ENCODE measurements at places on chromosomes 13 and 19.

DNA sequence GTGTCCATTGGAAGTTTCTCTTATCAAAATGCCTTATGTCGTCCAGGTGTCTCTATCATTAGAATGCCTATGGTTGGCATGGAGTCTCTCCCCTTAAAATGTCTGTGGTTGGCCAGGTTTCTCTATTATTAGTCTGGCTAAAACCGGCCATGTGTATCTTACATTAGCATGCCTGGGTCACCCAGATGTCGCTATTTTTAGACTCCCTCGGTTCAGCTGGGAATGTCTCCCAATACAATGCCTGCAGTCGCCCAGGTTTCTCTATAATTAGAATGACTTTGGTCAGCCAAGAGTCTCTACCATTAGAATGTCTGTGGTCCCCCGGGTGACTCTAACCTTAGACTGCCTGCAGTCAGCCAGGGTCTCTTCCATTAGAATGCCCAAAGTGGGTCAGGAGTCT, 1536.1 kb downstream of the UQCRFS1 start:
- no peak for DNase-seq

GRCh38 chr19:18906605-18907519, 10.9 kb upstream of the CERS1 start:
- peak; percentile 94 for DNase-seq

- DNase-seq = peak; percentile 52
Observed at GRCh38 chr19:49916839-49917733, 11.9 kb upstream of the ATF5 start.

DNA sequence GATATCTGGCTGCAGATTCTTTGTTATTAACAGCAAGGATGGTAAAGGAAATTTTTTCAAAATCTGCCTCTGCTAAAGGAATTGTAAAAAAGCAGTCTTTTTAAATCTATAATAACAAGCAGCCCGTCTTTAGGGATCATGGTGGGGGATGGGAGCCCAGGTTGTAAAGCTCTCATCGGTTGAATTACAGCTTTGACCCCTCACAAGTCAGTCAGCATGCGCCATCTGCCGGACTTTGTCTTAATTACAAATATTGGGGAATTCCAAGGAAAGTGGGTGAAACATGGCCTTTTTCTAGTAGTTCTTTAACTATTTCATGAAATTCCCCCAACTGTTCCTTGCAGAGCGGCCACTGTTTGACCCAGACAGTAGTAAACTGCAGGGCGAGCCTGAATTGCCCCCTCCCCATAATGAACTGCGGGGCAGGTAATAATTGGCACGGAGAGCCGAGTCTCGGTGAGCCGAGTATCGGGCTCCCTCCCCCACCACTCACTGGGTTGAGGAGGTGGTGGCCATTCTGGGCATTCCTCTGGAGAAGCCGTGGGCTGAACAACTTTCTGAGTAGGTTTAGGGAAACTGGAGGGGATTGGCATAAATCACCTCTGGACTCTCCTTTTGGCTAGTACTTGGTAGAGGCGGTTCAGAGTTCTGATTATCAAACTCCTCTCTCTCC, 11.6 kb downstream of the ZNF578 start:
- DNase-seq = no peak

DNA sequence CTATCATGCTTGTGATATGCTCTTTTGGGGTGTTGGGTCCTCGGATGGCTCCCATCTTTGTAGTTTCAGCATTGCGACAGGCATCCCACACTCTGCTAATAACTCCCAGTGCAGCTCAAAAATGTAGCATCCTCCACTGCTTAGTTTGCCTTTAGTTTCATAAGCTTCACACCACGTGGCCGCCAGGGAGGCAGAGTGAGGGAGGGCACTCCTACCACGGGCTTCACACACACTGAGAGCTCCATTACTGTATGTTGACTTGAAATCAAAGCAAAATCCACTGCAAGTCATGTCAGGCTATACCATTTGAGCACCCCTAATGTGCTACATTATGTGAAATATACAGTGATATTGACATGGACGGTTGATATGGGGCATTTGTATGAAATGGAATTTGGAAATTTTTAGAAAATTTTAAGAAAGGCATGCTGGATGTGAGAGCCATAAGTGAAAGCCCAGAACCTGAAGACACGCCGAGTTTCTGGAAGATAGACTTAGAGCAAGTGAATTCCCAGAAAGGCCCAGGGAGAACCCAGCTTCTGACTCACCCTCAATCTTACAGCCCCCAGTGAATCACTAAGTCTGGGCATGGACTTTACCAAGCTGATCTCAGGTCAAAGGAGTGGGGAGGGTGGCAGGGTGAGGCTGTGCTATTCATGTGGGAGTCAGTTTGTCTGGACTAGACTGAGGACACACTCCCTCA, 94.1 kb downstream of the HSPH1 start:
- DNase-seq = no peak

GRCh38 chr19:27754700-27755099, 1458.3 kb downstream of the UQCRFS1 start:
- DNase-seq = no peak

GRCh38 chr13:46951516-46951915, 54.7 kb upstream of the HTR2A start:
- no peak for DNase-seq

GRCh38 chr19:14166999-14167575, 30.7 kb upstream of the ASF1B start:
- DNase-seq = no peak

- DNase-seq = no peak
Observed at GRCh38 chr13:76798037-76798436, 88.2 kb downstream of the KCTD12 start.

DNA sequence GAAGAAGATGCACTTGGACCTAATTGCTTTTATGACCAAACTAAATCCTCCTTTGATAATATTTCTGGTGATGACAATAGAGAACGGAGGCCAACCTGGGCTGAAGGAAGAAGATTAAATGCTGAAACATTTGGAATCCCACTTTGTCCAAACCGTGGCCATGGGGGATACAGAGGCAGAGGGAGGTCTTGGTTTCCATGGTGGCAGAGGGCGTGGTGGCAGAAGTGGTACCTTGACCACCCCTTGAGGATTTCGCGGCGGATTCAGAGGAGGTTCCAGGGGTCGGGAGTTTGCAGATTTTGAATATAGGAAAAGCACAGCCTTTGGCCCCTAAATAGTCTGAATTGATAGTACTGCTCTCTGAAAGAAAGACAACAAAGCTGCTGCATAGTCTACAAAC, 7.2 kb upstream of the LILRB3 start:
- no peak for DNase-seq

DNA sequence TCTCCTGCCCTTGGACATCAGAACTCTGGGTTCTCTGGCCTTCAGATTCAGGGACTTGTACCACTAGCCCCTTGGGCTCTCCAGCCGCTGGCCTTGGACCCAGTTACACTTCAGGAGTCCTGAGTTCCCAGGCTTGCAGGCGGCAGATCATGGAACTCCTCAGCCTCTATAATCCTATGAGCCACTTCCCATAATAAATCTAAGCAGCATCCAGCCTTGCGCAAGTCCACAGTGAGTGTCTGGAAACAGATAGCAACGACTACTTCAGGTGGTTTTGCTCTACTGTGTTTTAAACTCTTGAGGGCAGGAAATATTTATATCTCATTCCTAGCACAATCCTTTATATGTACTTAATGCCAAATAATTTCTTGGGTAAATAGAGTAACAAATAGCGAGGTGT, 92.3 kb downstream of the COL4A1 start:
- DNase-seq = no peak

DNA sequence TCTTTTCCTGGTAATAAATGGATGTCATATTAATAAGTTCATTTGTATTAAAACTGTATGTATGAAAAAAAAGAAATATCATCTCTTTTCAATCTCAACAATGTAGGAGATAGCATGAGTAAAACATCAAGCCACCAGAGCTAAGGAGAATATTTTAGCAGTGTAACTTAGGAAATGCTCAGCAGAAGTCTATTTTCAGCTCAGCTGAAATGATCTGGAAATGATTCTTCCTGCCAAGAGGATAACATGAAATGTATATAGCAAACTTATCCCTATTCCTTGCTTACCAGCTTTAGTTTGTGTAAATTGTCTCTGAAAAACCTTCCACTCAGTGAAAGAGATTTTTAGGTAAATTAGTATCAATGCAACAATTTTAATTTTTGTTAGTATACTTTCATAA, 1194.4 kb downstream of the SLITRK1 start:
- DNase-seq = no peak

GRCh38 chr19:5926641-5927440, 12.8 kb downstream of the CAPS start:
- DNase-seq = no peak

- no peak for DNase-seq
Observed at GRCh38 chr13:33560726-33561125, 257.2 kb upstream of the RFC3 start.

- DNase-seq = peak; percentile 58
Observed at GRCh38 chr19:4098493-4098892, 25.4 kb downstream of the MAP2K2 start.

DNA sequence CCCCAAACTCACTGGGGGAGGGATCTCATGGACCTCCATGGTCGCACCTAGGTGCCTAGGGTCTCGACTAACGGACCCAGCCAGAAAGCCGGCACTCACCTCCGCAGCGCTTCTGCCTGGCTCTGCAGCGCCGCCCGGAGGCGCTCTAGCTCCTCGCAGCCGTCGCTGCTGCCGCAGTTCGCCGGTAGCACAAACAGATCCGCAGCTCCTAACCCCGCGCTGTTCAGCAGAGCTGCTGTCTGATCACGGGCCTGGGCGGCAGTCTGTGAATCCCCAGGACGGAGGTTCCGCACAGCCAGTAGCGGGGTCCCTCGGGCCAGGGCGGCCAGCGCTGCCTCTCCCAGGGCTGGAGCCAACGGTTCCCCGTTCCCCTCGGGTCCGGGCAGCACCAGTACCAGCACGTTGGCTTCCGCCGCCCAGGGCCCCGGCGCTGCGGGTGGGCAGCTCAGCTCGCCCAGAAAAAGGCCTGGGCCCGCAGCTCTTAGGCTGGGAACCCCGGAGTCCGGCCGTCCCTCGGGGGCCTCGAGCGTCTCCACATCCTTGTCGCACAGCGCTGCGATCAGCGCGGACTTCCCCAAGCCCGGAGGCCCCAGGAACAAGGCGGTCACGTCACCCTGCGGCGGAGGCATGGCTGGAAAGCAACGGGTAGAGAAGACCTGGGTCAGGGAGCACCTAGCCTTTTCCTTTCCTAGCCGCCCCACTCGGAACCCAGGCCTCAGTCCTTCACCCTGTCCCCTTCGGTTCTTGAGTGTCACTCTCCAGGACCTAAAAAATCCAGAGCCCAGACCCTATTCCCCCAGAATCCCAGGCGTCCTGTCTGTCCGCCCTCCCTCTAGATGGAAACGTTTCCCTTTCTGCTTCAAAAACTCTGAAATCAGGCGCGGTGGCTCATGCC, 977 bp downstream of the IRGQ start:
- peak; percentile 55 for DNase-seq

DNA sequence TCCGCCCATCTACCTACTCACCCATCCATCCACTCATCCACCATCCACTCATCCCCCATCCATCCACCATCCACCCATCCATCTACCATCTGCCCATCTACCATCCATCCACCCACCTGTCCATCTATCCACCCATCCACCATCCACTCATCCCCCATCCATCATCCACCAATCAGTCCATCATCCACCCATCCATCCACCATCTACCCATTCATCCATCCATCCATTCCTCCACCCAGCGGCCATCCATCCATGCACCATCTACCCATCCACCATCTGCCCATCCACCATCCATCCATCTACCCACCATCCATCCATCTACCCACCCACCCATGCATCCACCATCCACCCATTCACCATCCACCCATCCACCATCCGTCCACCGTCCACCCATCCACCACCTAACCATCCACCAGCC, 13.6 kb upstream of the JUND start:
- DNase-seq = no peak

- DNase-seq = no peak
Observed at GRCh38 chr13:43077461-43077860, 54.1 kb downstream of the DNAJC15 start.

All from Ammon's horn (tissue), 1 donor.